ENCODE measurements at places on chromosomes 1 and 21. TPM values are rescaled to one million over a fixed set of nuclear protein-coding genes. Genes with fewer than 3 reads are reported as not detected.

APH1A gene
- total RNA-seq: 109 TPM

DNA sequence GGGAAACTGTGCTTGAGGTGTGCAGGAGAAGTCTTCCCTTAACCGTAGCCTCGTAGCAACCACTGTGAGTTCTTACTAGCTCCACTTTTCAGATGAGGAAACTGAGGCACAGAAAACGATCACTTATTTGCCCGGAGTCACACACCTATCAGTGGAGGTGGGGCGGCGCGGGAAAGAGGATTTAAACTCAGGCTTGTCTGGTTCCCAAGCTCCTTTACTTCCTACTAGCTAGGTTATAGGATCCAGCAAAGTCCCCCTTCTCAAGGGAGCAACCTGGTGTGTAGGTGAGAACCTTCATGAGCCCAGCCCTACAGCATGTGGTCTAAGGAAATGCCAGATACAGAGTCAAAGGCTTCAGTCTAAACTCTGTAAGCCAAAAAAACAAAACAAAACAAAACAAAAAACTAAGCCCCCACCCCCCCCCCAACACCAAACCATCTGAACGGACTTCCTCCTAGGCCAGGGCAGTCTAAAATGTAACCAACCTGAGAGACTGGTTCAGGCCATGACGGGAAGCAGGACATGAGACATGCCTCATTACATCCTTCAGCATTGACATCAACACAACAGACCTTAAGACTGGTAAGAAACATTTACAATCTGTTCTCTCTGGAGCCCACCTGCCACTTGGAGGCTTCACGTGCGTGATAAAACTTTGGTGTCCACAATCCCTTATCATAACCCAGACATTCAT is 709 bp upstream of the FBXO42 start:
- peak overlapping the region; percentile 73 for H3K4me3 ChIP-seq
- peaks cover 23% of the 10 kb centered on the region for H3K4me1 ChIP-seq
- no peak for DNase-seq
- H3K27ac ChIP-seq: peak overlapping the region; percentile 72
- no peaks in the 10 kb centered on the region for H3K27me3 ChIP-seq

PRAMEF20 gene
- total RNA-seq: not detected

FOXD2 gene
- 1.9 TPM for total RNA-seq

DNA sequence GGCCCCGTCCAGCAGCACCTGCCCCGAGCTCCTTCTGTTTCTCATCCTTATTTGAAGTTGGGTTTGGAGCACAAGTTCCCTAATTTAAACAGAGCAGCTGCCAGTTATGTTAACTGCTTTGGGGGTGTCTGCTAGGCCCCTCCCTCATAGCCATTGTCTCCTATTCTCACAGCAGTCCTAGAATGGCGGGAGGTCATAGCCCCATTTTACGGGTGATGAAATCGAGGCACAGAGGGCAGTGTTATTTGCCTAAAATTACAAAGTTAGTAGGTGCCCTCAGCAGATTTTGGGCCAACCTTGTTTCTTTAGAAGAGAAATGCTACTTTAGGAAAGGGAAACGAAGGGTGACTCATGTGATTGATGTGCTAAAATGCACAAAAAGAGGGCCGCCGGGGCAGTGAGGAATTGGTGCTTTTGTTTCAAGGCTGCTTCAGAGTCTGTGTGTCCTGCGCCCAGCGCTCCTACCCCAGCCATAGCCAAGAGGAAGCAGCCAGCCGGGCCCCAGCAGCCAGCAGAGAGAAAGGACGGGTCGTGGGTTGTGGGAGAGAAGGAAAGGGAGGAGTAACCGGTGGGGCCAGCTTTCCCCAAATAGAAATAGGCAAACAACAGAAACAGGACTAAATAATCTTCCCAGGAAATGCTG is 13.0 kb downstream of the VANGL1 start:
- H3K4me3 ChIP-seq: no peak overlapping the region
- H3K36me3 ChIP-seq: peaks cover 21% of the 10 kb centered on the region
- no peak overlapping the region for H3K27ac ChIP-seq
- H3K27me3 ChIP-seq: no peaks in the 10 kb centered on the region
- H3K4me1 ChIP-seq: peaks cover 5% of the 10 kb centered on the region

GRCh38 chr1:53486395-53487026 is 27.3 kb downstream of the DMRTB1 start:
- H3K27ac ChIP-seq: no peak overlapping the region
- no peaks in the 10 kb centered on the region for H3K36me3 ChIP-seq
- no peak for DNase-seq
- no peaks in the 10 kb centered on the region for H3K4me1 ChIP-seq
- H3K4me3 ChIP-seq: no peak overlapping the region

DNA sequence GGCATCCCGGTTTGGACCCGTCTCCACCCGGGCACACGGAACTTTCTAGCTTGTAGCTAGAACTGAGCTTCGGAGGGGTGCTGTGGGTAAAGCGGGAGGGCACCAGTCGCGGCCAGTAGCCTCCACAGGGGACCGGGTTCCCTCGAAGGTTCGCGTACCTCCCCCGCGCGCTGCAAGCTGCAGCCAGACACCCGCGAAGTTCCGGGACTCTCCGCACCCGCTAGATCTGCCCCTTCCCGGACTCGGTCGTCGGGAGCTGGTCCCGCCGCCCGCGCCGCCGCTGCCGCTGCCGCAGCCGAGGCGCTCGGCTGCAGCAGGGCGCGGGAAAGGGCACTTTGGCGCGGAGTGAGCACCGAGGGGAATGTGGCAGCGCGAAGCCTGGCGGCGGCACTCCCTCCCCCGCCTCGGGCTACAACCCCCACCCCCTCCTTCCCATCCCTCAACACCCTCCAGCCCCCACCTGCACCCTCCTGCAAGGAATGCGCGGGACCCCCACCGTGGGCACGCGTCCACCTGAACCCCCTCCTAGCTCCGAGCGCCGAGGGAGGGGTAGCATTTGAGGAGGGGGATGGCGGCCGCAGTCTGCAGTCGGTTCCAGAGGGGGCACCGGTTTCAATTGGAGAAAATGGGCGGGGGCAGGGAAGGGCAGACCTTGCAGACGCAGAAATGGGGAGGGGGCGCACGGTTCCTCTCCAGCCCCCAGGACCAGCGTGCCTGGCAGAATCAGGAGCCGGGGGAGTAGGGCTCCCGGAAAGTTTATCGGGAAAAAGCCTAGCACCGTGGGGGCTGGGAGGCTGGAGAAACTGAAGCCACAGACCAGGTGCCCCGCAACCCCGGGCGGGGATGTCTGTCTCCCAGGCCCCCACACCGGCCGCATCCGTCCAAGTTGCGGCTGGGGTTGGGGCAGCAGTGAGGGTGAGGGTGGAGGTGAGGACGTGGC is 968 bp downstream of the CSMD2 start:
- H3K27me3 ChIP-seq: peaks cover 28% of the 10 kb centered on the region
- no peaks in the 10 kb centered on the region for H3K36me3 ChIP-seq
- H3K4me3 ChIP-seq: no peak overlapping the region
- no peak for DNase-seq

DIRAS3 gene
- 1.9 TPM for total RNA-seq

DNA sequence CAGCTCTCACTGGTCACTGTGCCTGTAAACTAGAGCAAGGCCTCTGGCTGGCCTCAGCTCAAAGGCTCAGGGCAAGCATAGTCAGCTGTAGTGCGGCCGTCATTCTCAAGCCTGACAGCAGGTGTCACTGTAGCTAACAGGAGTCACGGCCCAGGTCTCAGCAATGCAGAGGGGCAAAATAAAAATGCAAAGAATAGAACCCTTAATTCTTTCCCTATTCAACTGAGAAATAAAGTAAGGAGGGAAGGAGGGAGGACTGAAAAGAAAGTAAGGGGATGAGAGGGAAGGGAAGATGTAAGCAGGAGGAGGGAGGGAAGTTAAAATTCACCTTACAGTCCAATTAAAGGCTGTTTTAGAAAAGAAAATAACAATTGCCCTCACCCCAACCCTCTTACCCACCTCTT is 106.1 kb downstream of the KIAA0319L start:
- H3K27me3 ChIP-seq: no peaks in the 10 kb centered on the region
- H3K27ac ChIP-seq: no peak overlapping the region
- peaks cover 8% of the 10 kb centered on the region for H3K36me3 ChIP-seq
- H3K4me1 ChIP-seq: no peaks in the 10 kb centered on the region
- no peak overlapping the region for H3K4me3 ChIP-seq

CD52 gene
- total RNA-seq: 2.0 TPM

NHLH1 gene
- 0.12 TPM for total RNA-seq

GRCh38 chr1:175192630-175193526 is at the start of gene KIAA0040:
TSS of gene KIAA0040 (minus strand) at chr1:175192776. CDS start at chr1:175161013, 31,763 bp downstream.
- peak within 1 kb of the TSS; percentile 44 for H3K27ac ChIP-seq
- no peaks in the 10 kb centered on the region for H3K36me3 ChIP-seq
- H3K27me3 ChIP-seq: no peaks in the 10 kb centered on the region
- DNase-seq: peak; percentile 66
- peak within 1 kb of the TSS; percentile 87 for H3K4me3 ChIP-seq
- peaks cover 13% of the 10 kb centered on the region for H3K4me1 ChIP-seq

GRCh38 chr1:23869051-23869450 is 961 bp upstream of the FUCA1 start:
- H3K4me3 ChIP-seq: no peak overlapping the region
- H3K4me1 ChIP-seq: peaks cover 34% of the 10 kb centered on the region
- DNase-seq: no peak
- no peak overlapping the region for H3K27ac ChIP-seq
